ENCODE measurements at places on chromosomes 2 and 18.
A peak's percentile ranks its signal among the peaks of the same experiment; 100 is the strongest.

GRCh38 chr2:235960716-235961640, 207.2 kb downstream of the GBX2 start:
- DNase-seq, result no peak

- DNase-seq, result no peak
These were observed 929.5 kb downstream of the NRXN1 start for GRCh38 chr2:50102383-50102782.

DNA sequence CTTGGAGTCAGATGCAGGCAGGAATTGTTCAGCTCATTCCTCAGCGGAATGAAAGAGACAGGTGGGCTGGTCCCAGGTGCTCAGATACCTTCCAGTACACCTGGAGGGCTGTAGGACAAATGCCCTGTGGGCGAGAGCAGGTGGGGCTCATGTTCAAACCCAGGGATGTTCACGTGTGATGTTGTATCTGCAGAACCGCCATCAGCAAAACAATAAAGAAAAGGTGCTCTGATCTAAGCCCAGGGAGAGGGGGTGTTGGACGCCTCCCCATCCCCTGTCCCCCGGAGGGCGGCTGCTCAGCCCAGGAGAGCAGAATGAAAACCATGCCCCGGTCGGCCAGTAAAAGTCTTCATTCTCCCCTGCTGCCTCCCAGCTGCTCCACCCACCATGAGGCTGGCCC, 197.4 kb downstream of the HAUS1 start:
- no peak for DNase-seq

- DNase-seq, result no peak
These were observed 797 bp upstream of the GRHL1 start for GRCh38 chr2:9950521-9951271.

- DNase-seq, result peak; percentile 82
These were observed 669 bp downstream of the LNPK start for GRCh38 chr2:176001281-176001915.

GRCh38 chr2:54628418-54628817, 95.0 kb upstream of the EML6 start:
- DNase-seq, result no peak

All from Karpas-422 (cell line).